ENCODE measurements at places on chromosomes 5 and 9.

GRCh38 chr9:80874276-80874675 is 815.1 kb downstream of the TLE1 start:
- no peak for DNase-seq

DNA sequence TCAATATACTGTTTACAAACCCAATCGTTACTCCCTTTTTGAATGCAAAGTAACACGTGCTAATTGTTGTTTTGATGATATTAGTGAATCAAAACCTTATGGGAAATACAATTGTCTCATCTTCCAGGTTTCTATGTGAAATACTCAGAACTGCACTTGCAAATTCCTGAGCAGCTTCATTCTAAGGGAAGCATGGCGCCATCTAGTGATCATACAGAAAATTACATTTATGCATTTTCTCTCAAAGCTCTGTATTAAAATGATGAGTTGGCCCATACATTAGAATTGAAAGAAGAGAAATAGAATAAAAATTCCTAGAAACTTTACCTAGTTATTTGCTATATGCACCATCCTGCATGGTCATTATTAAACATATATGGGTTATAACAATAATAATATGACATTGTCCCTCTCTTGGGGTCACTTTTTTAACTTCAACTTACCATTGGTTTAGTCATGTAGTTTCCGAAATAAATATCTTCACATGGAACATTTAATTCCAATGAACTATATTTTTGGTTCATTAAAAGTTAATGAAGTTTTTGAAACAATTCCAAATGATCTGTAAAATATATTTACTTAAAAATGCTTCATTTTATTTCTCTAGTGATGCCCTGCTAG is 220.0 kb downstream of the PDE4D start:
- DNase-seq: no peak

DNA sequence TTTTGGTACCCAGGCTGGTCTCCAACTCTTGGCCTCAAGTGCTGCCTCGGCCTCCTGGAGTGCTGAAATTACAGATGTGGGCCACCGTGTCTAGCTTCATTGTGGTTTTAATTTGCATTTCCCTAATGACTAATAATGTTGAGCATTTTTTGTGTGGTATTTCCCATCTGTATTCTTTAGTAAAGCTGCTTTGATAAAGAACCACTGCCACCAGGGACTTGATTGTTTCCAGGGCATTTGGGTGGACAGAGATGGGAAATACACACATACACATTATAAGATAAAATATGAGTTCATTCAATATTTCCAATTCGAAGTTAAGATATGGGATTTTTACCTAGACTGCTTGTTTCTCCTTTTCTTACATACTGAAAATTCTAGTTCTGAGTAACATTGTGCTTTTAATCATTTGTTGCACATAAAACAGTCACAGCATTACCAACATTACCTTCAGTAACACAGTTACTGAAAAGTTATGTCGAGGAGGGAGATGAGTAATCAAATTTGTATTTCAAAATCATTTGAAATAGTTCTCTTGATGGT is 28.9 kb downstream of the HABP4 start:
- no peak for DNase-seq

DNA sequence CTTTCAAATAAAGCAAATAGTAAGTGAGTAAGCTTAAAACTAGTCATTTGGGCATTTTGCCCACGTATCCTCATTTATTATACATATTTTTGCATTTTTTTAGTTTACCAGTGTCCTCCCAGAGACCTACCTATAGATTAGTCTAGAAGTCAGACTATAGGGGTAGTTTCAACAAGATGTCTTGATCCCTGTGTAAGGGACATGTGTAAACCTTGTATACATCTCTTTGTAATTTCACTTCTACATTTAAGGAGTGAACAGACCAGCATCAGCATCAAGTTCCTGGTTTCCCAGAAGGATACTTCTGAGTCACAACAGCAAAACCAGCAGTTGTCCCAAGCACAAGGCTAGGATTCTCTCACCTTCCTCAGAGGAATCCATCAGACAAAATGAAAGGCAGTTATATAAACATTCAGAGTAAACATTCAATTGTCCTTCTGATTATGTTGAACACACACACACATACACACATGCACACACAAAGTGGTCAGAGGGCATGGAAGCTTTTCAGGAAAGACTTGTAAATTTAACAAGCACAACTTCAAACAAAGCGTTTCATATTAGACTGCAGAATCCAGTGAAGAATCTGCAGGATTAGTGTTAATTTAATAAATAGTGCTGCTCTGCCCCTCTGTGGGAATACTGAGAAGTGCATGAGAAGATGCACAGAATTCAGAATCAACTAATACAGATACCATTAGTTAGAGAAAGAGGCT is 55.4 kb downstream of the HINT1 start:
- peak; percentile 47 for DNase-seq

DNA sequence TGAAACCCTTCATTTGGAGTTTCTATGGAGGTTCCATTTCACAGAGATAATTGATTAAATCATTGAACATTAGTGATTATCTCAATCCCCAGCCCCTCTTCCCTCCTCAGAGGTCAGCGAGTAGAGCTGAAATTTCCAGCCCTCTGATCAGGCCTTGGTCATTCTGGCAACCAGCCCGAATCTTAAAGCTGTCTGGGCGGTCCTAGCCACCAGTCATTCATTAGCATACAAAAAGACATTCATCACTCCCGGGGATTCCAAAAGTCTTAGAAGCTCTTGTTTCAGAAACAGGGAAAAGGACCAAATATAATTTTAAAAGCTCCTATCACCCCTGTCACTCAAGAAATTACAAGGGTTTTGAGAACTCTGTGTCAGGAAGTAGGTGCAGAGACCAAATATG is 41.3 kb downstream of the ZNF474 start:
- no peak for DNase-seq

DNA sequence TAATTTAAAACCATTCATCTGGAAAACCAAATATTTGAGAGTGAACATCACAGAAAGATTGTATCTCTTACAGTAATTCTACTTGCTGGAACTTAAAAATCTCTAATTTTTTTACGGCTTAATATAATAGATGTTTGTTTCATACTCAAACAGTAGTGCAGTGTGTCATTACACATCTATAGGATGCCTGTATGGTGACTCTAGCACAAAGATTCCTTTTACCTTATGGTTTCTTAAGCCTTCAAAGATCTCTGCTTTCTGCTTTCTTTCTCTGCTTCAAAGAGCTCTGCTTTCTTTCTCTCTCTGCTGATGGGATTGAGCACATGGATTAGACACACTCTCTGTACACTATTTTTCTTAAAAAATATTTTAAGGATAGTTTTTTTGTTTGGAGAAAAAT is 374.0 kb upstream of the CDH9 start:
- DNase-seq: no peak

DNA sequence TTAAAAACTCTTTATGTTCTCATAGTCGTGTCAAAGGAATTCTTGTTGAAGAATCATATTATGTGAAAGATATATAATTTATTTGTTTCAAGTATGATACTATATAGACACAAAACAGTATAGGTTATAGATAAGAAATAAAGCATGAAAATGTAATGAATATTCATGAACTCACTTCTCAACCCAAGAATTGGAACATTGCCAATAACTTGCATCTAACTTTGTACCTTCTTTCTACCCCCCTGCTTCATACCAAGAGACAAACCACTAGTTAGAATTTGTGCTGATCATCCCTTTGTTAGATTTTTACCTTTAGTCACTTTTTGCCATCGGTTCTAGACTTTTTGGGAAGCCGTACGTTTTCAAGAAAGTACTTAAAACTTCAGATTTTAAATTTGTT is 32.6 kb downstream of the HSD17B4 start:
- no peak for DNase-seq

DNA sequence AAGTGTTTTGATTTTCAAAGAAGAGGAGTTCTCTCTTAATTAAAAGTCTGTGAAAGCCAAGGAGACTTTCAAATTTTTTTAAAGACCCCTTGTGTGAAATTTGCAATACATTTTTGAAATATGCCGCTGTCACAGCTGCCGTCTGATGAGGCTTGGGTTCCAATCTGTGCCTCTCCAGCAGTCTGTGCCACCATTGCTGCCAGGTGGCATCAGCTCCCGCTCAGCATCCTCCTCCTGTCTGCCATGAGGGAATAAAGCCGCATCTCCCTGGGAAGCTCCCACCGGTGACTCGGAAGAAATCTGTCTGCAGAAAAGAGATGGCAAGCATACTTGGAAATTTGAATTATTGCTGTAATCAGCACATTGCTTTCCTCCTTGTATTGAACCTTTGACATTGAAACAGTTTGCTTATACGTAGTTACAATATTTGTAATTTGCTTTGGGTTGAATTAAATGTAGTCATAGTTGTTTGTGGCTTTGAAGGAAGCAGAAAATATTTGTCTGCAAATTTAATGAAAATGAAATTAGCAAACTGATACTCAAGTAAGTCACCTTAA is 145.7 kb upstream of the SNX2 start:
- DNase-seq: no peak

GRCh38 chr5:28809811-28810750 is 1771.7 kb upstream of the CDH9 start:
- no peak for DNase-seq

DNA sequence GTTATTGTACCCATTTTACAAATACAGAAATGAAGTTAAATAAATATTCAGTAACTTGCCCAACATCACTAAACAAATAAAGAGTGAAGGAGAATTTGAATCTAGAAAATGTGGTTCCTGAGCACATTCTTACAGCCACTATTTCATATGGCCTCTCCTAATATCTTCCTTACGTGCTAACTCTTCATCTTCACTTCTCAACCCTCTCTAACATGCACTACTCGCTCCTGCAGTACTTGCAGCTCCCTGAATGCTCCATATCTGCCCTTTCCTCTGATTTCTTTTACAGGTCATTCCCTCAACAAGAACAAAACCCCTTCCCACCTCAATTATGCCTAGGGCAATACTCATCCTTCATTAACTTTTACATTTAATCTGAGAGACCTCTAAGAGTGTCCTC is 711.5 kb downstream of the CETN3 start:
- no peak for DNase-seq

GRCh38 chr9:137077010-137077747 is at the start of gene UAP1L1:
UAP1L1 (plus strand) TSS chr9:137077517; CDS start chr9:137077533, 16 bp downstream.
- peak; percentile 39 for DNase-seq

DNA sequence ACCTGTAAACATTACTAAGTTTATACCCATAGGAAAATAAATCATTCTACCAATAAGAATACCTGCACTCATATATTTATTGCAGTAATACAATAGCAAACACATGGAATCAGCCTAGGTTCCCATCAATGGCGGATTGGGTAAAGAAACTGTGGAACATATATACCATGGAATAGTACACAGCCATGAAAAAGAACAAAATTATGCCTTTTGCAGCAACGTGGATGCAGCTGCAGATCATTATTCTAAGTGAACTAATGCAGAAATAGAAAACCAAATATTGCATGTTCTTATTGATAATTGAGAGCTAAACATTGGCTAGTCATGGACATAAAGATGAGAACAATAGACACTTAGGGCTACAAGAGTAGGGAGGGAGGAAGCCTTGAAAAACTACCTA is 667.4 kb upstream of the WWC1 start:
- DNase-seq: no peak

GRCh38 chr5:125201446-125202052 is 455.1 kb upstream of the ZNF608 start:
- DNase-seq: no peak

Measured in endothelial cell (in vitro differentiated cells).